T-helper 1 cell (primary cell): ENCODE measurements at places on chromosomes 2 and 18.

GRCh38 chr2:112699984-112700667 is 20.7 kb upstream of the NT5DC4 start:
- DNase-seq = no peak

GRCh38 chr18:54020156-54020745 is 204.2 kb downstream of the MBD2 start:
- no peak for DNase-seq

DNA sequence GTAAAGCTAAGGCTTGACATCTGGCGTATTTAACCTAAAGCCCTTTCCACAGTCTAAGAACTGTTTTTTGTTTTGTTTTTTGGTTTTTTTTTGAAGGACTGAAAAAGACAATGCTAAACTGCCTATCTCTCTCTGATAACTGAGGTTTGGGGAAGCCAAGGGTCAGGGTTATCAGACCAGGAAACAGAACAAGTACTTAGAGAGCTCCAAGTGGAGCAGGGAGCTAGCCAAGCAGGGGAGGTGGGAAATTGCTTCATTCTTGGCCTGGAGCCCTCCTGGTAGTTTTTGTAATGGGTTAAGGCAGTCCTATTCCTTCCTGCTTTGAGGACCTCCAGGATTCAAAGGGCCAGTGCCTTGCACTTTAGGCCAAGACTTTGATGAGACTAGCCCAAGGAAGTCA is 154.3 kb upstream of the LTBP1 start:
- DNase-seq = no peak

GRCh38 chr2:8388781-8389180 is 293.1 kb upstream of the ID2 start:
- no peak for DNase-seq

DNA sequence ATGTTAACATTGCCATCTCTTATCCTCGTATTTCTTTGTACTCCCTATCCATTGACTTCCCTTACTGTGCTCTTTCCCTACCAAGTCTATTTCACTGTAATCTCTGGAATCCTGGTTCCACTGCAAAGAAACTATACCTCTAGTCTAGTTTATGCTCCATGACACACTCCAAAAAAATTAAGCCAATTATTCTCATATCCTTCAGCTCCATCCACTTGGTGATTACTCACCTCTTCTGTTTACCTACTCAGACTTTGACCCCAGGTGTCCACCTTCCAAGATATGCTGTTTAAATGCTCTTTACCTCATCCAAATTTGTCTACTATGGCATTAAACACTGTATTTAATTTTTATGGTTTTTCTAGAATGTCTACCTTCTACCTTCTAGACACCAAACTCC is 137.9 kb downstream of the ATAD2B start:
- no peak for DNase-seq

DNA sequence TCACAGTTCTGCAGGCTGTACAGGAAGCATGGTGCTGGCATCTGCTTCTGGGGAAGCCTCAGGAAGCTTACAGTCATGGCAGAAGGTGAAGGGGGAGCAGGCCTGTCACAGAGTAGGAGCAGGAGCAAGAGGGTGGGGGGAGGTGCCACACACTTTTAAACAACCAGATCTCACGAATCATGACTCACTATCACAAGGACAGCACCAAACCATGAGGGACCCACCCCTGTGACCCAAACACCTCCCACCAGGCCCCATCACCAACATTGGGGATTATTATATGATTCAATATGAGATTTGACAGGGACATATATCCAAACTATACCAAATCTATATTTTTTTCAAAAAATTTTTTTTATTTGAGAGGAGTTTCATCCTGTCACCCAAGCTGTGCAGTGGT is 51.0 kb upstream of the GLS start:
- DNase-seq = no peak

DNA sequence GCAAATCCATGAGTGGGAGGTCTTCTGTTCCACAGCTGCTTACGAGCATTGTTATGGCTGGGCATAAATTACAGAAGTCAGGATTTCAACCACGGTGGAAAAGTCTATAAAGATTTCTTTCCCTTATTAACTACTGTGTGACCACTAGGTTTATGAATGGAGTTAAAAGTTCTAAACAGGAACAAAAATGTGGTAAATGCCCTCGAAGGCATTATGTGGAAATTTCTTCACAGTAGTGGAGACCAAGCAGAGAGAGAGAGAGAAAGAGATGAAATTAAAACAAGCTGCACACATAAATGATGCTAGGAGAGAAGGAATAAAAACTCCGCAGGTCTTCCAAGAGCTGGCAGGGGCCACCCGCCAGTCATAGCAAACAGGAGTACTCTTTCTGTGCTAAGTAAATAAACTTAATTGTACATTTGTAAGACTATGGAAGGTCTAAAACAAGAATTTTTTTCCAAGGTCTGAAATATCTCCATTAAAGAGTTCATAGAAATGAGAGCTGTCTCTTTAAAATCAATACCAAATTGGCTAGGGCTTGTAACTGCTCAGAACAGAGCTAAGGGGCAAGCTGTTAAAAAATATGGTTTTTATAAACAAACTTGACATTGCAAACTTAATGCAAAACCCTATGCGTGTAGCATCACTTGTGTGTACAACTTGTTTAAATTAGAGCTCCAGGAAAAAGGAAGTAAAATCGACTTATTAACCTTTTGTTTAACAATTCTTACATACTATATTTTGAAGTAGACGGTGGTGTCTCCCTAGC is 438.2 kb downstream of the MEIS1 start:
- DNase-seq = no peak

GRCh38 chr2:175175896-175176295 is 5.6 kb downstream of the ATP5MC3 start:
- no peak for DNase-seq

DNA sequence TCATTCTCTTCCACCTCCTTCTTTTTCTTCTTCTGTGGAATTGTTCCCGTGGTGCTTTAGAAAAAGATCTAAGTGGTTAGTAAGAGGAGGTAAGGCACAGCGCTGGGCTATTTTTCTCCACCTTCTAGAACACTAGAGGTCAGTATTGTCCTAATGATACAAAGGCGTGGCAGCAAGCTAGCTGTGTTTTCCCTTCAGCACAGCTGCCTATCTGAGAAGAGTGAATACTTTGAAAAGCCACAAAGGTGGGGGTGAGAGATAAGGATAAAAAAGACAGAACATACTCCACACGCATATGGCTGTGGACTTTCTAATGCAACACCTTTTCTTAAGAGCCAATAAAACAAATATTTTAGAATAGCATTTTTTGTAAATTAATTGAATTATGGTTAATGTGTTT is 2.1 kb downstream of the CNTNAP5 start:
- DNase-seq = no peak

DNA sequence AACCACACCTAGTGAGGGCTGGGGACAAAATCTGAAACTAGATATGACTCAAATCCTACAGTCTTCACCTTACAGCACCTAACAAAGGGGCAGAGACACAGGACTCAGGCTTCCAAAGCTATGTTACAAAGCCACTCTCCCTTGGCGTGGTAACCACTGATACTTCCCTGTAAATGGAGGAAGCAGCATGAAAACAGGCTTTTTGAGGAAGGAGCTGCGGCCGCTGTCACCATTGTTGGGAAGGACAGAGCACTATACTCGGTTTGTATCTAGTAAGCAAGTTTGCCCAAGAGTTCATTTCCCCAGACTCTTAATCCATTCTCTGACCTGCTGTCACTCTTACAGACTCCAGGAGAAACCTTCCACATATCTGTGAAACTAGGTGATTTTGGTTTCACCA is 60.3 kb downstream of the LONRF2 start:
- DNase-seq = no peak

GRCh38 chr2:166958986-166959481 is 70.8 kb downstream of the XIRP2 start:
- DNase-seq = no peak

- DNase-seq = no peak
Observed at GRCh38 chr2:125710561-125710960, 945.4 kb upstream of the GYPC start.

DNA sequence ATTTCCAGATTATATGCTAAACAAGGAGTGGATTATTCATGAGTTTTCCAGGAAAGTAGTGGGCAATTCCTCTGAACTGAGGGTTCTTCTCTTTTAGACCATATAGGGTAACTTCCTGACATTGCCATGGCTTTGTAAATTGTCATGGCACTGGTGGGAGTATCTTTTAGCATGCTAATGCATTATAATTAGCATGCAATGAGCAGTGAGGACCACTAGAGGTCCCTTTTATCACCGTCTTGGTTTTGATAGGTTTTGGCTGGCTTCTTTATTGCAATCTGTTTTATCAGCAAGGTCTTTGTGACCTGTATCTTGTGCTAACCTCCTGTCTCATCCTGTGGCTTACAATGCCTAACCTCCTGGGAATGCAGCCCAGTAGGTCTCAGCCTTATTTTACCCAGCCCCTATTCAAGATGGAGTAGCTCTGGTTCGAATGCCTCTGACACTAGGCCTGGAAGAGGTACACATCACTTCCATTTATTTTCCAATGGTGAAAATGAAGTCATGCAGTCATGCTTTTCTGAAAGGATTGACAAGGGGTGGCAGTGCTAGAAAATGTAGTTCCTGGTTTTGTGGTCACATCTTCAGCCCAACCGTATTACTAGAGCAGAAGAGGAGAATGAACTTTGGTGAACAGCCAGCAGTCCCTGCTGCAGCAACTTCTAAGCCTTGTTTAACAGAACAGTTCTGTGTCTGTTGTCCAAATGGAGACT is 26.6 kb upstream of the ITGA4 start:
- DNase-seq = peak; percentile 64

DNA sequence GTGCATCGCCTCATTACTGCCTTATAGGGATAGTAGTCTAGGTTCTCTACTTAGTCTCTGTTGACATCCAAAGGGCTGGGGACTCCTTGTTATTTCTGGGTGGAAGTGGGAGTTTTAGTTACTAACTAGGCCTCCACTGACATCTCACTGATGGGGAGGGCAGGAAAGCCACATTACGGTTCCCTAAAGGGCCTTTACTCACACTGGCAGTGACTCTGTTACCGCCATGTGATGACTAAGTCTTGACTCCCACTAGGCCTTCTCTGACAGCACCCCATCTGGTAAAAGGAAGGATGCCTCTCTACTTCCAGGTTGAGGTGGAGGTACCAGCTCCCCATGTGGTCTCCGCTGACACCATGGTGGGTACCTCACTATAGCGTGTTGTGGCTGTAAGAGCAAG is 14.0 kb upstream of the BCL2L11 start:
- no peak for DNase-seq

DNA sequence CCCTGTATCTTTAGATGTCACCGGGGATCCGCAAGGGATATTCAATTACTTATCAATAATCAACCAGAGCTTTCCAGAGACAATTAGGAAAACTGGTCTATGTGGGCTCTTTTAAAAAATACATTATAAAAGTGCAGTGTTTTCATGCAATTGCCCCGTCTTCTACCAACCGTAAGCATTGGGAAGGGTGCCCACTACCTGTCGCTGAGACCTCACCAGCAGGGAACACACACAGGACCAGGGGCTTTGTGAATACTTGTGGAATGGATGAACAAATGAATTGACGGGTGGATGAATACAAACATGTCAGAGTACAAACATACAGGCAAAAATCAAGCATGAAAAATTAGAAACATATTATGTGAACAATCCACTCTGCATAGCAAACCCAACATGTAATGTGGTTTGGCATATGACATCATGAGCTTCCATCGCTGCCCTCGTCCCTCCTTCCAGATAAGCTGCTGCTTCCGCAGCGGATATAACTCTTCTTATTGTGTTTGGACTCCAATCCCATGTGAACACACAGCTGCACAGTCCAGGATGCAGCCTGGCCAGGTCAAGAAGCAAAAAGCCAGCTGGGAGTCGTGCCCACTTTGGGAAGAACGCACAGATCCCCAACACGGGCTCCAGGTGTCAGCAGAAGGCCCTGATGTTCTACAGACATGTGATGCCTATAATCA is 5.3 kb downstream of the FHL2 start:
- no peak for DNase-seq

GRCh38 chr2:105772362-105772761 is 27.6 kb downstream of the NCK2 start:
- DNase-seq = no peak
